ENCODE measurements at places on chromosomes 6 and 20.

DNA sequence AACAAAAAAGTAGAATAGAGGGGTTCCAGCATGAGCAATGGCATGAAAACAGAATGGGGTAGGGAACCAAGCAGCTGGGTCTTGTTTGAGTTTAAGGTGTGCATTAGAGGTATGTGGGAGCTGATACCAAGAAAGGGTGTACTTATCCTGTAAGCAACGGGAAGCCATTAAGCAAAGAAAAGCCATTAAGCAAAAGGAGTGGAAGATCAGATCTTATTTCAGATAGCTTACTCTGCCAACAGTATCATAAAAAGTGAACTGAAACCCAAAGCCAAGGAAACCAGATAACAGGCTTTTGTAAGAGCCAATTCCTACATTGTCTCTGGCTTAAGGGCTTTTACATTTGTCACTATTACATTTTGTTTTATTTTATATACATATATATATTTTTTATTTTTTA, 21.3 kb upstream of the BEND6 start:
- no peak for DNase-seq

GRCh38 chr6:11663519-11663918, 115.1 kb downstream of the ADTRP start:
- no peak for DNase-seq

- no peak for DNase-seq
These were observed 118.1 kb downstream of the CEBPB start for GRCh38 chr20:50308513-50309279.

- no peak for DNase-seq
These were observed 258.3 kb upstream of the FOXQ1 start for GRCh38 chr6:1053586-1053985.

DNA sequence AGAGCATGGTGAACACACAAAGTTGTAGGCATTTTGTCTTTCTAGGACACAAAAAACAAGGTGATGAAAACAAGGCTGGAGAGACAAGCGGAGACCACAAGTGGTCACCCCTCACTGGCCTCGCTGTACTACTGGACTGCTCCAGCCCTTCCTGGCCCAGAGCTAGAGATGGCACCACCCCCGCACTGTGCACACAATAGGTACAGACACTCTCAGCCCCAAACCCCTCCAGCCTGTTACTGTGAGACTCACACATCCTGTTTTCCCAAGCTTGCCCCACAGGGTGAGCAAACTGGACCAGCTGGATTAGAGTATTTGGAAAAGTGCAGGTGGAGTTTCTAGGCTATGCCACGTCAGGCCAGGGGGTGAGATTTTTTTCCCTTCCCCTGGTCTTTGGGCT, 8.4 kb upstream of the ZSWIM1 start:
- no peak for DNase-seq

DNA sequence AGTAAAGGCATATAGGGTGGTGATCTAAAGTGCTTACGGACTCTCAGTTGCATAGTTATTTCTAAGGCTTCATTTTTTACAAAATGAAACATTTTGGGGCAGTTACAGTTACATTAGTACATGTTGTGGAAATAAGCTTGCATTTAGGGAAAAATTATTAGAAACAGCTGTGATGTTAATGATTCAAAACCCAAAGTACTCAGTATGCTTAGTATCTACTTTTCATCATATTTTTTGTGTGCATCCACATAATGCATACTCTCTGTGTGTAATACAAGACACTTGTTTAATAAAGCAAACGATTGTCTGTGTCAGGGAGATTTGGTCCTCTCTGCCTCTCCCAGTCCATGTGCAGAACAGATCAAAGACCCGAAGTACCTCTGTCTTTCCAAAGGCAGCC, 11.4 kb upstream of the TBX18 start:
- no peak for DNase-seq

GRCh38 chr6:114075777-114076176, 104.8 kb upstream of the HDAC2 start:
- DNase-seq: no peak

GRCh38 chr6:37242429-37243052, 15.0 kb upstream of the TBC1D22B start:
- no peak for DNase-seq

DNA sequence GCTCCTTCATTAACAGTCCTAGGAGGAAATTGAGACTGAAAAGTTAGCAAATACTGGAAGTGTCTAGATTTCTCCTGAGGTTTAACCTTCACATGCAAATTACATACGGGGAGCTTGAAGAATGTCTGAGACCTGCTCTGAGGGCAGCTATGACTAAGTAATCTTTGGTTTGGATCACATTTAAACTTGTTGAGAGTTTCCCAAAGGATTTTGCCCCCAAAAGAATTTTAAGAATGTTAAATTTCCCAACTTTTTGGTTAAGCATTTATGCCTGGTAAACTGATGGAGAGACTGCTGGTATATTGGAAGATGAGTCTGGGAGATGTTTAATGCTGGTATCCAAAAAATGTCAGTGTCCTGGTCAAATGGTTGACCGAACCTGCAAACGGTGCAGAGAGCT, 97.0 kb downstream of the RREB1 start:
- no peak for DNase-seq

GRCh38 chr6:151914484-151914883, 107.0 kb downstream of the ESR1 start:
- no peak for DNase-seq

GRCh38 chr6:123489589-123489988, 147.2 kb downstream of the TRDN start:
- DNase-seq: no peak

- DNase-seq: no peak
These were observed 130.7 kb downstream of the ALDH8A1 start for GRCh38 chr6:134819236-134819635.

DNA sequence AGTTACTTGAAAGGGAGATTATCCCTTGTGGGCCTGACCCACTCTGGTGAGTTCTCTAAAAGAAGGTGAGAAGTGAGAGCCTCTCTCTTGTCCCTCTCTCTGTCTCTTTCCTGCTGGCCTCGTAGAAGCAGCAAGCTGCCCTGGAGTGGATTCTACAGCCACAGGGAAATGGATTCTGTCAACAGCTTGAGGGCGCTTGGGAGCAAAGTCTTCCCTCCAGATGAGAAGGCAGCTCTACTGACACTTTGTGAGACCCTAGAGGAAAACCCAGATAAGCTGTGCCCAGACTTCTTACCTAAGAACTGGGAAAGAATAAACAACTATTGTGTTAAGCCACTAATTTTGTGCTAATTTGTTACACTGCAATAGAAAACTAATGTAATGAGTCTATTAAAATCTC, 39.9 kb downstream of the ANKRD60 start:
- DNase-seq: no peak

GRCh38 chr20:6575912-6576401, 191.5 kb upstream of the BMP2 start:
- no peak for DNase-seq

DNA sequence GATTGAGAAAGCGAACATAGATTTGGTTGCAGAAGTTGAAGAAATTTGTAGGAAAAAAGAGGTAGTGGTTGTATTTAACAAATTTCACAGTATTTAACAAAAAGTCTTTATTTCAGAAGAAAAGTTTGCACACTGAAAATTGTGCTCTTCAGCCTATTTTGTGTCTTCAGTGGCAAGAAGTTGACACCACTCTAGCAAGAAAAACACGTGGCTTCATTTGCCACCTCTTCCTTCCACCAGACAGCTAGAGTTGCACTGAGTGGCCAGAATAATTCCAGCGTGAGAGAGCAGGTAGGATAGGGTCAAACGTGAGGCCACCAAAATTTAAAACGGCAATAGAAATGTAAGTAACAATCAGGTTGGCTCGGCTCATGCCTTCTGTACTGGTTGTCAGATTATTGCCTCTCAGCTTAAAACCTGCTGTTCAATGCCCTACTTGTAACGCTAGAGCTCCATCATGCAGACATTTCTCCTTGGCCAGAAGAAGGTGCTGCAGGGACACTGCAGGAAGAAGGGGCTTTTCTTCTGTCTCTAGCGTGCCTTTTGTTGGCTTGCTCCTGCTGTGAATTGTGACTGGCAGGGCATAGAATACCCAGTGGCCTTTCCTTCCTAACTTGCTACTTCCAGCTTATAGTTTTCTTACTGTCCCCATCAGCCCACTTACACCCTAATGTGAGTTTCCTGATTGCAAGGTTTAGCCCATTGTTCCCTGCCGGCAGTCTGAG, 12.1 kb downstream of the TRAPPC3L start:
- DNase-seq: no peak

DNA sequence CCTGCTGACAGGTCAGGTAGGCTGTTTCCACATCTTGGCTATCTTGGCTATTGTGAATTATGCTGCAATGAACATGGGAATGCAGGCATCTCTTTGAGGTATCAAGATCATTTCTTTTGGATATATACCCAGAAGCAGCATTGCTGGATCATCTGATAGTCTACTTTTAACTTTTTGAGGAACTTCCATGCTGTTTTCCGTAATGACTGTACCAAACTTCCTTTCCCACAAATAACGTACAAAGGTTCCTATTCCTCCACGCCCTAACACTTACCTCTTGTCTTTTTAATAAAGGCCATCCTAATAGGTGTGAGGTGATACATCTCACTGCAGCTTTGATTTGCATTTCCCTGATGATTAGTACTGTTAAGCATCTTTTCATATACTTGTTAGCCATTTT, 338.7 kb upstream of the RUNX2 start:
- no peak for DNase-seq

DNA sequence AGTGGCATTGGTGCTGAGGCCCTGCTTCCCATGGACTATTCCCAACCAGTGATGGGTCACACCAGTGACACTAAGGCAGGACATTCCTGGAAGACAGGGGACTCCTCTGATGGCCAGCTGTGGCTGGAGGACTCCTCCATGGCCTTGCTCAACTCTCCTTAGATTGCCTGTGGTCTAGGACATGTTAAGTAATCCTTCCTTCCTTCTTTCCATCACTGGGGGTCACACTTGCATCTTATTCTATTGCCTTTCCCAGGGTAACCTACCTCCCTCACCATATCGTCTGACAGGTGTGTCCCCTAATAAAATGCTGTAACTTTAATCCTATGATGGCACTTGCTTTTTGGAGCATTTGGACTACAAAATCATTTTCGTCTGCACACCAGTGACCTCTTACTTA, 24.5 kb upstream of the HLA-A start:
- DNase-seq: no peak

GRCh38 chr6:7541175-7542064, at the start of gene DSP:
Gene DSP (plus strand): TSS chr6:7541671. CDS start chr6:7541916, 245 bp downstream.
- peak; percentile 70 for DNase-seq

GRCh38 chr20:8913456-8913855, 155.4 kb upstream of the PLCB4 start:
- no peak for DNase-seq

GRCh38 chr6:27176523-27177484, 70.7 kb upstream of the PRSS16 start:
- DNase-seq: peak; percentile 72

DNA sequence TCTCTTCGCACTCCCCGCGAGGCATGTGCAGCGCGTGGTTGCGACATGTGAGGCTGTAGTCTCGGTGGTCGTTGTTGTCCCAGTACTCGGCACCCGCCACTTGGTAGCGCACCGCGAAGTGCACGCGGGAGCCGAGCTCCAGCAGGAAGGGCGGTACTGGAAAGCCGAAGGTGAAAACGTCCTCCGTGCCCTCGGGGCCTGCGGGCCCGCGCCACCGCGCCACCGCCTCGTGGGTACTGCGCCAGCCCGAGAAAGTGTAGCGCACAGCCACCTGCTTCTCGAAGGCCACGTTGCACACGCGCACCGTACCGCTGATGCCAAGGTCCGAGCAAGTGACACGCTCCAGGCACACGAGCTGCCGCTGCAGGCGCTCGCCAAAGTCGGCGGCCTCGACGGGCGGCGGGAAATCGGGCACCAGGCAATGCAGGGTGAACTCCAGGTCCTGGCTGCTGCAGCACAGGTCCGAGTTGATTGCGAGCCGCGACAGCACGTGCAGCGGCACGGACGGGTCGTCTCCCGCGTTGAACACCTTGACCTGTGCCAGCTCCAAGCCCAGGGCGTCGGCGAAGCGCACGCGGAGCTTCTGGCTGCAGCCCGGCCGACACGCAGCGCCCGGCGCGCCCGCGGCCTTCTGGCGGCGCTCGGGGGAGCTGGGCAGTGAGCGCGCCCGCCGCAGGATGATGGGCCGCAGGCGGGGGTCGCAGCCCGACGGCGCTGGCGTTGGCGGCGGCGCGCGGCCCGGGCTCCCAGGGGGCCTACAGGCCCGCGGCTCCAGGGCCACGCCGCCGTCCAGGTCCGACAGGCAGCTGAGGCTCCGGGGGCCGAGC, 840 bp downstream of the PPP1R3D start:
- DNase-seq: peak; percentile 7

- no peak for DNase-seq
These were observed 13.0 kb downstream of the ALDH8A1 start for GRCh38 chr6:134936931-134937330.

DNA sequence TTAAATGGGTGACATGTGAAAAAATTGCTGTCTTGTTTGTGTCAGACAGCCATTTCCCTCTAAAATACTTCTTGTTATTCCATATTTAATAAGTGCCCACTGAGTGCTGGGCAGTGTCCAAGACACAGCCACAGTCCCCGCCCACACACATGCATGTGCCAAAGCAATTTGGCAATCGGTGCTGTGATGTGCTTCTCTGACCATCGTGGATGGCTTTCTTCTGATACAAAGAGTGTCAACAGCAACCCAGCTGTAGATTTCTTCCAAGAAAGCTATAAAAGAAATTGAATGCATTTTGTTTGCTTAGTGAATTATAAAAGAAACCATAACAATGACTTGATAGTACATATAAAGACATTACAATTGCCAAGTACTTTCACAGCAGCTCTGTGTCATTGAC, 140.5 kb upstream of the ATXN1 start:
- DNase-seq: no peak

- DNase-seq: no peak
These were observed 96.2 kb downstream of the OTOR start for GRCh38 chr20:16844406-16844805.

GRCh38 chr6:131288214-131288613, 152.9 kb downstream of the AKAP7 start:
- no peak for DNase-seq

- no peak for DNase-seq
These were observed 61.4 kb downstream of the SYTL3 start for GRCh38 chr6:158711264-158711663.

DNA sequence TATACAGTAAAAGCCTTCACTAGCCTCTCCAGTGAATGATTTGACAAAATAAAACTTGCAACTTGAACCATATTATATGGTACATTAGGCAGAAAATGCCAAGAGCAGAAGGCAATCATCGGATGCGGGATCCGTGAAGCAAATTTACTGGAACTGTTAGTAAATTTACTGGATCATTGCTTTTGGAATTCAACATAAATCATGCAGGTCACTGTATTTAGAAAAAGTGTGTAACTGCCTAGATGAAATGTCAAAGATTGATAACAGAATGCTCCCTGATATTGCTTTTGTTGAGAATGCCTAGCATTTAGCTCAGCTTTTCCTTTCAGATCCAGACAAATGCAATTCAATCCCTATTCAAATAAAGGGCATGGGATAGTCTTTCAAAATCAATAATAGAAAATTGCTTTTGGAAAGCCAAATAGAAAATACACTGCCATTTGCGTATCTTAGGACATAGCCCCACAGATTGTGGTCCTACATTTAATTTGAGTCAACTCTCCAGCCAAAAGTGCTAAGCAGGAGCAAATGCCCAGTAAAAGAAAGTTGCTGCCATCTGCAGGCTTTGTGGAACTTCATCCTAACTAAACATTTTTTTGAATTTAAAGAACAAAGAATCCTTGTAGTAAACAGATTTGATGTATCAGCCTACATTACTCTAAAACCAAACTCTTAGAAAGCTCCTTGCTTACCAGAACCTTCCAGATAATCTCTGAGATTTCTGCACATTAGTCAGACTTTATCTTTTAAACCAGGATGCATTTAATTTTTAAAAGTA, 109.5 kb upstream of the HSF2 start:
- no peak for DNase-seq
